ENCODE measurements at places on chromosomes 7 and 10. TPM values are rescaled to one million over a fixed set of nuclear protein-coding genes. Genes with fewer than 3 reads are reported as not detected.

GRCh38 chr7:66443946-66444345 is 184.7 kb upstream of the KCTD7 start:
- no peak for DNase-seq

DNA sequence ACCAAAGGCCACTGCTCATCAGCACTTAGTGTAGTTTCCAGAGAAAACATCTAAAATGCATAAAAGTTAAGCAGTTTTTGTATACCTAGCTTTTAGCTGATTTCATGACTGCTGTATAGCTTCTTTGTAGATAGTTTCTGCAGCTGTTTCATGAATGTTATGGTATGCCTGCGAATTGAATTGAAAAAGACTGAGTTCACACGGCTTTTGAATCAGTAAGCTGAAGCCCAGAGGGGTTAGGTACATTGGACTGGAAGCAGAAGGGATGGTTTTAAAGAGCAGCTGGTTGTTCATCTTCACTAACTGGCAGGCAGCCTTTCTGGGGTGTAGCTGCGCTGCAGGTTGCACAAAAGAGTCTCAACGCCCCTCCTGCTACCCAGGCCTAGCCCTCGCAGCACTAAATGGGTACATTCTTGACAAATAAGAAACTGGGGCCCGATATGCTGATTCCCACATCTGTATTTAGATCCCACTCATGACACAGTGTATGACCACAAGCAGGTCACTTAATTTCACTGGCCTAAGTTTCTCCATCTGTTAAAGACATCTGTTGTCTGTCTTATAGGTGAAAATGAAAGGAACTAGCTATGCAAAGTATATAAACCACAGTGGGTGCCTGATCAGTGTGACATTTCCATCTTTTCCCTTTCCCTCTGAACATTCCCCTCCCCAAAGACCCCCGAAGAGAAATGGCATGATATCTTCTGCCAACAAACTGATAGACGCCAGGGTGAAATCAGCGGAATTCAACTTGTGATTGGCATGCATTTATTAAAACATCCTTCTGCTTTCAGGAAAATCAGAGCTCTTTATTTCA is 85.9 kb upstream of the AGBL3 start:
- DNase-seq: no peak

DNA sequence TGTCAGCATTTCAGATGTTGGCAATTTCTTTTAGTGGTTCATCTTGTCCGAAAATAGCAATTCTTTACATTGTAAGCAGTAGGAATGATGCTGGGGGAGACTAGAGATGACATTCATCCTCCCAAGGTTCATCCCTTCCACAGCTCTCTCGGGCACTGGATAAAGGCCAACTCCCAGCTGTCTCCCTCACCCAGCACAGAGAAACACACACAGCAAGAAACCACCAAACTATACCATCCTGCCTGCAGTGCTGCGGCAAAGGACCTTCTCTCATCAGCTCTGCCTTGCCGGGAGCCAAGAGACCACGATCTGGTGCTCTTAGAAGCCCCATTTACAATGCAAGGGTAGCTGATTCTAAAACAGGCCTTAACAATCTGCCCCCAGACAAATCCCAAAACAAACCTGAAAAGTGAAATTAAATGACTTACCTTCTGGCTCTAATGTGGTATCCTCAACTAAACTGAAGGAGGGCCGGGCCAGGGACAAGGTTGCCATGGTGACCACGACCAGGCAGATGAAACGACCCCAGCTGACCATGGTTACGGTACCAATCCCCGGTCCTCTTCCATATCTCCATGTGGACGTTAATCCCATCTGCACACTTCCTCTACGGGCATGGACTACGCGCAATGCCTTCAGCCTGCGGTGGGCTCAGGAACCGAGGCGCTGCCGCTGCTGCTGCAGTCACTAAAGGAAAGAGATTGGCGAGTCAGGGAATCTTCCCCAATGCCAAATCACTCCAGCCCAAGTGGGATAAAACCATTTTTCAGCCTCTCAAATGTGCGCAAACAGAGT is 4.8 kb downstream of the FGFR2 start:
- peak; percentile 3 for DNase-seq

DNA sequence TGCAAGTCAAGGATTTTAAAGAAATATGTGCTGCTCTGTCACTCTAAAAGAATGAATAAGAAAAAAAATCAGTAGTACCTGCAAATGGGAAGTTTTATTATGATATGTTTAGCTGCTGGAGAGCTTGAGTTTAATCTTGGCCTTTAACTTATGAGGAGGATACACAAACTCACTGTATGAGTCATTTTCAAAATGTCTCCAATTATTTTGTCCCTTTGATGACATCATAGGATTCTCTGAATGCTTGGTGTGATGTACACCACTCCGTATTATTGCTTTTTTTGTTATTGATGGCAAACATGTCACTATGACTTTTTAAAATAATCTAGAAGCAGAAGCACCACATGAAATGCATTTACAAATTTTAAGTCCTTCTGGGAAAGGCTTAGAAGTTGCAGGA is 125.8 kb downstream of the RALA start:
- DNase-seq: no peak

DNA sequence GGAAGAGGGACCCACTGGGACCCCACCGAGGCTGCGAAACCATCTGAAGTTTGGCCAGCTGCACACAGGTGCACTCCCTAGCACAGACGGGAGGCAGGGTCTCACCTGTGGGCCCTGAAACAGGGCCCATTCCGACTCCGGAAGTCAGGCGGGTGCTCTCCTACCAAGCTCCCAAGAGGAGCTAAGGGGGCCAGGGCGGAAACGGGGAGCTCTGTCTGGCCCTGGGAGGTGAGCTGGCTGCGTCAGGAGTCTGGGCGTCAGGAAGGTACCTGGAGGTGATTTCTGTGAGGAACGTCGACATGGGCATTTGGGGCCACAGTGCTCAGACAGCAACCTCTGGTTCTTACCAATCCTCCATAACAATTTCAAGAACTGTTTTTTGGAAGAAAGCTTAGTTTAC is 411.7 kb downstream of the TCERG1L start:
- DNase-seq: no peak

GRCh38 chr10:124197371-124198124 is 104.2 kb upstream of the CHST15 start:
- DNase-seq: no peak

GRCh38 chr7:16078076-16078952 is 343.0 kb downstream of the CRPPA start:
- DNase-seq: no peak

- no peak for DNase-seq
Measured at GRCh38 chr7:31099451-31100444, 47.6 kb downstream of the ADCYAP1R1 start.

DNA sequence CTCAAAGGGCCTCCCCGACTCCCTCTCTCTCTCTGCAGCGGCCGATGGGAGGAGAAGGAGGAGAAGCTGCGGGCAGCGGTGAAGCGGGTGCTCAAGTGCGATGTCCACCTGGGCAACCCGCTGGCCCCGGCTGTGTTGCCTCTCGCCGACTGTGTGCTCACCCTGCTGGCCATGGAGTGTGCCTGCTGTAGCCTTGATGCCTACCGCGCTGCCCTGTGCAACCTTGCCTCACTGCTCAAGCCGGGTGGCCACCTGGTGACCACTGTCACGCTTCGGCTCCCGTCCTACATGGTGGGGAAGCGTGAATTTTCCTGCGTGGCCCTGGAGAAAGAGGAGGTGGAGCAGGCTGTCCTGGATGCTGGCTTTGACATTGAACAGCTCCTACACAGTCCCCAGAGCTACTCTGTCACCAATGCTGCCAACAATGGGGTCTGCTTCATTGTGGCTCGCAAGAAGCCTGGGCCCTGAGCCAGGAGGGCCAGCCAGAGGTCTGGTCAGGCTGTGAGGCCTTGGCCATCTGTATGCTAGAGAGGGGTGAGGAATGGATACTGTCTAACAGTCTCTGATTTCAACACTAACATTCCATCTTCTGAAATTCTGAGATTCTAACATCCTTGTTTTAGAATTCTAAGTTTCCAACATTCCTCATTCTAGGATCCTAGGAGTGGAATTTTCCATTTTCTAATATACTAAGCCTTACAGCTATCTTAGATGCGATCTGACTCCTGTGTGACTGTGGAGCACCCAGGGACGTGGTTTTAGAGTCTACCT is 3.6 kb downstream of the INMT start:
- peak; percentile 92 for DNase-seq

GPR15LG gene
- total RNA-seq: not detected

PTTG1IP2 gene
- not detected for total RNA-seq

AS3MT gene
- 16.1 TPM for total RNA-seq

BMPER gene
- 2.3 TPM for total RNA-seq

CTAGE4 gene
- total RNA-seq: 0.32 TPM

PLEKHS1 gene
- not detected for total RNA-seq
